Central memory CD4-positive, alpha-beta T cell (primary cell): ENCODE measurements at places on chromosomes 1 and 21.
A peak's percentile ranks its signal among the peaks of the same experiment; 100 is the strongest.

DNA sequence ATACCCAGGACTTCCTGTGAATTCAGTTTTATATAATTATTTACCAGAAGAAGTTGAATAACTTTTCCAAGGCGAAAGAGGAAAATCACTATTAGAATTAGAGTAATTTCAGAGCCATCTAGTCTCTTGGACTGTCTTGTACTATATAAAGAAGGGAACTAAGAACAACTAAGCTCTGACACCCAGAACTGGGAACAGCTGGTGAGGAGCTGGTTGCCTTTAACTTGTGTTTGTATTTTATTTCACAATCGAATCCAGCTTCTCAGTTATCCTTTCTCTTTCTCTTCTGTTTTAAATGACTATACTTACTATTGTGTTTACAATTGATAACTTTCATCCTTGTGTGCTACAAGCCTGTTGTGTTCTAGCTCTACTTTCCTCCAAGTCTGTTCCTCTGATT lies 8.4 kb downstream of the SNX27 start:
- no peak for DNase-seq

GRCh38 chr1:113984710-113985109 lies 5.4 kb downstream of the OLFML3 start:
- DNase-seq: no peak

GRCh38 chr1:155019377-155020245 lies 14.0 kb downstream of the DCST2 start:
- DNase-seq: no peak

DNA sequence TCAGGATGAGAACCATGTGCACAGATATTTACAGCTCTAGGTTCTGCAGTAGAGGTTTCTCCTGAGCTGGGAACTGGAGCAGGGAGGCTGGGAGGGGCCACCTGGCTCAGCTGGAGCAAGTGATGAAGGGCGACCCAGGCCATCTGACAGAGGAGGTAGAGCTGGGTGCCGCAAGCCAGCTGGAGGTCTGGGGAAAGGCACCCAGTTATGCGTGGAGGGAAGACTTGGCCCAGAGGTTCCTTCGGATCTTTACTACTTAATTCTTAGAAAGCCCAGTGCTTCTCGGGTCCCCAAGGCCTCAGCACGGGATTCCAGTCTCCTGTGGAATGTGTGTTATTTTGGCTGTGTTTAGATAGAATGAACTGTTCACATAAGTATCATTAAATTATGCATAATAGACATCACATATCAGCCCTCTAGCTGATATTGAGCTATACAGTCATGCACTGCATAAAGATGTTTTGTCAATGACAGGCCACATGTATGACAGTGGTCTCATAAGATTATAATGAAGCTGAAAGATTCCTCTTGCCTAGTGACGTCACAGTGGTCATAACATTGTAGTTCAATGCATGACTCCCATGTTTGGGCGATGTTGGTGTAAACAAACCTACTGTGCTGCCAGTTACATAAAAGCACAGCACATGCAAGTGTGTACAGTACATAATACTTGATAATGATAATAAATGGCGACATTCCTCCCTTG lies 245.1 kb downstream of the RHOU start:
- DNase-seq: no peak

GRCh38 chr1:17885663-17886320 lies 130.7 kb downstream of the ACTL8 start:
- DNase-seq: no peak

- DNase-seq: no peak
Observed at GRCh38 chr1:248923352-248924338, 17.6 kb downstream of the PGBD2 start.

DNA sequence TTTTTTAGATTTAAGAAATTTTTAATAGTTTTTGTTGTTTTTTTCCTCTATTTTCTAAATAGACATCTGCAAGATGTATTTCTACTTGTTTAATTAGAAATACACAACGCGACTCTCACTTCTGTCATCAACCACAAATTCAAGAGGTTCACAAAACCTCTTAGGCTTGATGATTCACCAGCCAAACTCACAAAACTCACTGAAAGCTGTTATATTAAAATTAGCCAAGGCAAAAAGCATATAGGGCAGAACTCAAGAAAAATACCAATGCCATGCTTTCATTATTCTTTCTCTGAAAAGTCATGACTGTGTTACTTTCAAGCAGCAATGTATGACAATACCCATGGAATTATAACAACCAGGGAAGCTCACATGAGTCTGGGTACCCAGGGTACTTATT lies 487.0 kb upstream of the RGS18 start:
- no peak for DNase-seq

GRCh38 chr1:81804312-81804711 lies 3.6 kb downstream of the ADGRL2 start:
- no peak for DNase-seq

- DNase-seq: peak; percentile 48
Observed at GRCh38 chr1:203629507-203630082, 3.0 kb downstream of the ATP2B4 start.

DNA sequence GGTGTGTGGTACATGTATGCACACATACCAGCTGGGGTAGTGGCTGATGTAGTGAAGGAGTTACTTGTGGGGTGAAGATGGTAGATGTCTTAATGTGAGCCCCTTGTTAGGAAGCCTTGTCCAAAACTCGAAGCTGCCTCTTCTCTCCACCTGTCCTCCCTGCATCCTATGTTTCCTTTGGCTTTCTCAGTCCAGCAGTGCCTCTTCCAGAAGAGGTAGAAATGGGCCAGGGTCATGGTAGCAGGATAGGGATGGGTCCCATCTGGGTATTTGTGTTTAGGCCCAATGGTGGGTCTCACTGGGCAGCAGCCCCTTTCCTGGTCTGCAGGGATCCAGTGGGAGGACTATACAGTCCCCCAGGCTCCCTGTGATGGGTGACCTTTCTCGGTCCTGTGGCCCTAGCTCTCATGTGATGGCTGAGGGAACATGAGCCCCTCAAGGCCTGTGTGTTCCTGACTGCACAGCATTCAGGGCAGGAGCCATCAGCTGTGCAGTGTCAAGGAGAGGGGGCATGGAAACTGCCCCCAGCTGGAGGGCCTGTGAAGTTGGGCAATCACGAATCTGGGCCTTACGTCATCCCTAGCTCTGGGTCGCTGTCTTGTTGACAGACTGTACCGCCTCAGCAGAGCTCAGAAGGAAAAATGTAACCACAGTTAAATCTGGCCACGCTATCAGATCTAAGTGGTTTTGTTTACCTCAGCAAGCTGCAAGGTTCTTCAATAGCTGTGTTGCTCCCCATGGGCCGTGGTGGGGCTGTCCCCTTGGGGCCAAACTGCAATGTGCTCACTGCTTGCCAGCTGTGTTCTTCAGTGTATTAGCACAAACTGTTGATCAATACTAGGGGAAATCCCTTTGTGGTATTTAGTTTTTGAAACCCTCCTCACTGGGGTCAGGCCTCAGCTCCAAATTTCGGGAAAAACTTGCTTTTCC lies 82.7 kb downstream of the NOS1AP start:
- peak; percentile 7 for DNase-seq

DNA sequence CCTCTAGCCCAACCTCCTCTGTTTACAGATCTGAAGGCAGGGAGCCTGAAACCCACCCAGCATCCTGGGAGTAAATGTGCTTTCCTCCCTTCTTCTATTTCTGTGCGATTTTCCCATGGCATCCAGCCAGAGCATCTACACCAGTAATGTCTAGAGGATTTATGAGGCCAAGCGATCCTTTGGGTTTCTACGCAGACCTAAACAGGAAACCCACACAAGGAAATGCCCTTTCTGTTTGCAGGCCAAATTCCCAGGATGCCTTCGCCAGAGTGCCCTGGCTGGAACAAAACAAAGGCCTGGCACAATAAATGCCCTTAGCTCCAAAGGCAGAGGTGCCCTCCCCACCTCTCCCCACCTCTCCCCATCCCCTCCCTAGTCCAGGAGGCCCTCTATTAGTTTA lies 110.5 kb upstream of the CDC42BPA start:
- DNase-seq: no peak

GRCh38 chr1:204383163-204383904 lies 23.6 kb upstream of the PLEKHA6 start:
- DNase-seq: no peak

DNA sequence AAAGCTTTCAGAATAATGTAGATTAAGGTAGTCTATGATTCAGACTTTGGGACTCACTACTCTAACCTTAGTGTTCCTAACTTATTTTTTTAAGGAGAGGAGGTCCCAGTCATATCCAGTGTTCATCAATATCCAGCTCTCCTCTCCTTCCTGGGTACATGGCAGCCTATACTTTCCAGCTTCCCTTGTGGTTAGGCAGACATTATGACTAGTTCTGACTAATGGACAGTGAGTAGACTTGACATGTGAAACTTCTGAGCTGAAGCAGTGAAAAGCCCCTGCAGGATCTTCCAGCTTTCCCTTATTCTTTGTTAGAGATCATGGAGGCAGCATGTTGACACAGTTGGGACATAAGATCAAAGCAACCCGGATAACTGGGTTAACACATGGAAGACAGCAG lies 144.2 kb downstream of the PTPRU start:
- no peak for DNase-seq

DNA sequence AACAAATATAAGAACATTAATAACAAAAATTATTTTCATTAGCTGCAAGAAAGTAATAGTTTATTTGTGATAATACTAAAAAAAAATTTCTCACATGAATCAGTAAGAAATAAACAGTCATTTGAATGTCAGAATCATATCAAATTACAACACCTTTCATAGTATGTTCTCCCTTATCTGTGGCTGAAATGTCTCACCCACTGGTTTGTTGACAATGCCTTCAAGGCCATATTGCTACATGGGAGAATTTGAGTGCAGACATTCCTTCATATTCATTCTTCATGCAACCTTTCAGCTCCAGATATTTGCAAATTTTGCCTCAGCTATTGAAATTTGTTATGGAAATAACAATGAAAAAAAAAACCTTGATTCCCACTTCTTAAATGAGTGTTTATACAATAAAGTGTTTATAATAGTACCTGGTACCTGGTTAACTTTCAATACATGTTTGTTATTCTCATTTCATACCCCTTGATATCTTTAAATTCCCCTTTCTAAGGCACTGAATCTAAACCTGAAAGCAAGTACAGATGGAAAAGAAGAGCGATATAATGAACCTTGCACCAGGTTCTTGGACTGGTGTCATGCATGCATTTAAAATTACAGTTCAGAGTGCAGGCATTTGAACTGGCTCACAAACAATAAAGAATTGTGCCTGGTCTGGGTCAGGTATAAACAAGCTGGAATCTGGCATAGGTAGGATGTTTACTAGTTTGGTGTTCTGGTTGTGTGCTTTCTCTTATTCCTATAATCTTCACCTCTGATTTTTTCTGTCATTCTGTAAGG lies 242.2 kb upstream of the ADGRL2 start:
- no peak for DNase-seq

DNA sequence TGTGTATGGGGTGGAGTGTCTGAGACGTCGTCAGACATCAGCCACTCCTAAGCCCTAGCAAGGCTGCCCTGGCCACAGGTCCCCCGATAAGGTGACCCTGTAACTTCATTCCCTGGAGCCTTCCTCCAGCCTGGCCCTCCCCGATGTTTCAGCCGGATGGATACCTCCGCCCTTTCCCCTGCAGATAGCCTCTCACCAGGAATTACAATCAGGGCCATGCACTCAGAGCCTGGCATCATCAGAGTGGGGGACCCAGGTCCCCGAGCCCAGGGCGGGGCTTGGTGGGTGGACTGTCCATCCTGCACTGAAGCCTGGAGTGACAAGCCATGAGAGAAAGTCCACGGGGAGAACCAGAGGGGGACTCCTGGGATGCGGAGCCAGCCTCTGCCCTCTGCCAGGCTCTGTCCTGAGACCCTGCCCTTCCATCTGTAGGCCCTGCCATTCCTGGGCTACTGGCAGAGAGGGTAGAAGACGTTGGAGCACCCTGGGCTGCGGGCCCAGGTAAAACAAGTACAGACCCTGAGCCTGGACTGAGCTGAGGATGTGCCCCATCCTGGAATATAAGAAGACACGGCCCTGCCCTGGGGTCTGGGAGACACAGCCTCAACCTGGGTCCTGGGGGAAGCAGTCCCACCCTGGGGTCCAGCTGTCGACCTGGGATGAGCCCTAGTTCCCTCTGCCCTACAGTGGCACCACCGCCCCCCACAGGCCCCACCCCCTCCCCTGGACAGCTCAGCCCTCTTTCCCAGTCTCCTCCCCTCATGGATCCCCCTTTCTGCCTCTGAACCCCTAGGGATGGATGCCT lies 16.8 kb upstream of the ARF1 start:
- DNase-seq: no peak

GRCh38 chr1:101247404-101248287 lies 10.8 kb downstream of the S1PR1 start:
- DNase-seq: no peak

GRCh38 chr1:13604721-13605120 lies 21.1 kb downstream of the PDPN start:
- no peak for DNase-seq

- DNase-seq: no peak
Observed at GRCh38 chr1:10789047-10789791, 7.2 kb downstream of the CASZ1 start.

GRCh38 chr1:93579891-93580290 lies 101.7 kb downstream of the BCAR3 start:
- DNase-seq: no peak

DNA sequence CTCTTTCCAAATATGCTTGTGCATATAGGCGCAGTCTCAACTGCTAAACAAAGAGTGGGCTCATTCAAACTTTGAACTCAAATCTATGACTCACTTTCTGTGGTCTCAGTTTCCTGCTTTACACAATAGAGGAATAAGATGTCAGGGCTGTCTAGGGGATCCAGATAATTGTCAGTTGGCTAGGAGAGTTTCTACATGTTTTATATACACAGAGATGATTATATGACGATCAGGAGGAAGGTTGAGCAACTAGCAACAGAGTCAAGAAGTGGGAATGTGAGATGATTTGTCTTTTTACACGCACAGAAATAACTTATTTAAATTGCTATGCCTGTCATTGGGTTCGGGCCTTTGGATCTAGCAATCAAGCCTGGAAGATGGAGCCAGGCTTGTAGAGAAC lies 299.4 kb upstream of the LYPLAL1 start:
- no peak for DNase-seq

DNA sequence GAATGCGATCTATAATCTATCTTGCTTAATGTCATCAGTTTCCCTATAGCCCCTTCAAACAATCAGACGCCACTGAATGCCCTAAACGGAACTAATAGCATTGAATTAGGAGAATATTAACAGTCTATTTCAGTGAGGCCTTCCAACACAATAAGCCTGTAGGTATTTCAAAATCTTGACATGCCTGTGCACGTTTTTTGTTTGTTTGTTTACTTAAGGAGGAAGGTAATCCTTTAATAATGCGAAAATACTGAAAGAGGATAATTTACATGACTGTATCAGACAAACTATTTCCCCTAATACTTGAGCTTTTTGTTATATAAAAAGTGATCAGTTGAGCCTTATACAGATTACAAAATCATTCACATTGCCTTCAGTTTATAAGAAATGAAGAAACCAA lies 29.0 kb upstream of the JAK1 start:
- DNase-seq: no peak

DNA sequence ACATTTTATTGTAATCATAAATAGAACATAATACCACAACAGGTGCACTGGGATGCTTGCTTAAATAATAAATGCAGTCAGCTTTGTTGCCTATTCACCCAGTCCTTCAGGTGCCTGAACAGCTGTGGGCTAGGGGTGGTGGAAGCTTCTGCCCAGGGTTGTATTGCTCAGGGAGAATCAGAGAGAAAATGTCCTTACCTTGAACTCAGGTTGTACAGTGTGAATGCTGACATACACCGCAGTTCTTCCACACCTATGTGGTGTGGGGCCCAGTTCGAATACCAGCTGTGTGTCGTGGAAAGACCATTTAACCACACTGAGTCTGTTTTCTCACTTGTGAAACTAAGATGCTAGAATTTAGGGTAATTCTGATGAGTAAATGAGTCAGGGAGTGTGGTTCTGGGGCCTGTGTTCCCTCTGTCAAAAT lies 115.7 kb upstream of the ATP1A1 start:
- DNase-seq: no peak

GRCh38 chr1:110184446-110184845 lies 25.7 kb upstream of the KCNC4 start:
- no peak for DNase-seq
